Activated CD4-positive, alpha-beta T cell treated with anti-CD3 and anti-CD28 coated beads for 36 hours (primary cell): ENCODE measurements at places on chromosomes 6 and 20. TPM values are rescaled to one million over a fixed set of nuclear protein-coding genes. Genes with fewer than 3 reads are reported as not detected.

The SOX12 gene
- 8.5 TPM for total RNA-seq

DNA sequence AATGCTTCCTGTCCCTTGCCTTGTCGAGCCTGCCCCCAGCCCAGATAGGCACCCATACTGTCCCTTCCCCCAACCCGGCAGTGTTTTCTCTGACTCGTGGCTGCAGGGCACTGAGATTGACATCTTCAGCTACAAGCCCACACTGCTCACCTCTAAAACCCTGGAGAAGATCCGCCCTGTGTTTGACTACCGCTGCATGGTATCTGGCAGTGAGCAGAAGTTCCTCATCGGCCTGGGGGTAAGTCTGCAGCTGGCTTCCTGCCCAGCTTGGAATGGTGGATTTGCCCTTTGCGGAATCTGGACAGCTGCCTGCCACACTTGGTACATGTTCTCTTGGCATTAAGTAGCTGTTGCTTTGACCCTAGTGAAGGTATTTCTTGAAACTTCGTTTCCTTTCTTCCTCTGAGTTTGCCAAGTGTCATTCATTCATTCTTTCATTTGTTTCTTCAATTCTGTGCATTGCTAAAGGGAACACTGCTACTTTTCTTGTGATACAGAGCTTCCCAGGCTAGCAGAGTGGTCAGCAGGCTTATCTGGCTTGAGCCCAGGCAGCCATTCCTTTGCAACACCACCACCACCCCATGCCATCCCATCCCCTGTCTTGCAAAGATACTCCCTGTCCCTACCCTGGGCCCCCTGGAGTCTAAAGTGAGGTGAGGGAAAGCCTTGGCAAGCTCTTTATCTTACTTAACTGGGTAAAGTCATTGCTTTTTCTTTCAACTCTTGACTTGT is 26.2 kb downstream of the CCDC167 start:
- no peak for DNase-seq

The RBM24 gene
- not detected for total RNA-seq

The LRRC1 gene
- 3.1 TPM for total RNA-seq

DNA sequence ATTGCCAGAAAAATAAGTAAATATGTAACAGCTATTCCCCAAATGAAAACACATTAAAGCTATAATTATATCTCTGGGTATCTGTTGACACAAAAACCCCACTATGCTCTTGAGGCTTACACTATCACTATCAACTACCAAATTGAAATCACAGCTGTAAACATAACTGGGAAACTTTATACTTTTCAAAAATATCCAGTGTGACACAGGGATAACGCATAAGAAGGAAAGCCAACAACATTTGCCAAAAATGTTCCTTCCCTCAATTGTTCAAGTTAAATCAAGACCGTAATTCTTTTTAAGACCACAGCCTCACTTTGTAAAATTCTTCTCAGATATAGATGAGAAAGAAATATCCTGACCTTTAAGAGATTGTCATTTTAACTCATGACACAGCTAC is 3.1 kb downstream of the ZHX3 start:
- DNase-seq: no peak

- DNase-seq: no peak
Measured at GRCh38 chr20:17609811-17610377, 40.0 kb downstream of the DSTN start.

The TUBE1 gene
- 41.8 TPM for total RNA-seq

DNA sequence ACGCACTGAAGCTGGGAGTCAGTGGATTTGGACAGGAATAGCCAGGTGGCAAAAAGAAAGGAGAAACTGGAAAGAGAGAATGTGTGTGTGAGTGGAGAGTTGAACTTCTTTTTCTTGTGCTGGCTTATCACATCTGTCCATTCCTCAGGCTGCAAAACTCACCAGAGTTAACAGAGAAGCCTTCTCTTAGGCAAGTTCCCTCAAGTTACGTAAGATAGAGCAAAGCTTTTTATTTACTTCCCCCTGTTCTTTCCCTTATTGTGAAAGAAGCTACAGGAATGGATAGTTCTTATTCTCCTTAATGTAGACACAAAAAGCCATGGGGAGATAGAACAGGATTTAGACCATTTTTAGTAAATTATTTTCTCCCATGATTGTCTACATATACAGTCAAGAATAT is 188.6 kb downstream of the BMP2 start:
- no peak for DNase-seq

GRCh38 chr6:52157301-52157941 is 28.8 kb upstream of the IL17A start:
- peak; percentile 75 for DNase-seq
